ENCODE measurements at places on chromosomes 4 and X.

- no peak for DNase-seq
These were observed 38.4 kb upstream of the PDLIM3 start for GRCh38 chr4:185573651-185574199.

- no peak for DNase-seq
These were observed 68.4 kb downstream of the PSAPL1 start for GRCh38 chr4:7366180-7366945.

DNA sequence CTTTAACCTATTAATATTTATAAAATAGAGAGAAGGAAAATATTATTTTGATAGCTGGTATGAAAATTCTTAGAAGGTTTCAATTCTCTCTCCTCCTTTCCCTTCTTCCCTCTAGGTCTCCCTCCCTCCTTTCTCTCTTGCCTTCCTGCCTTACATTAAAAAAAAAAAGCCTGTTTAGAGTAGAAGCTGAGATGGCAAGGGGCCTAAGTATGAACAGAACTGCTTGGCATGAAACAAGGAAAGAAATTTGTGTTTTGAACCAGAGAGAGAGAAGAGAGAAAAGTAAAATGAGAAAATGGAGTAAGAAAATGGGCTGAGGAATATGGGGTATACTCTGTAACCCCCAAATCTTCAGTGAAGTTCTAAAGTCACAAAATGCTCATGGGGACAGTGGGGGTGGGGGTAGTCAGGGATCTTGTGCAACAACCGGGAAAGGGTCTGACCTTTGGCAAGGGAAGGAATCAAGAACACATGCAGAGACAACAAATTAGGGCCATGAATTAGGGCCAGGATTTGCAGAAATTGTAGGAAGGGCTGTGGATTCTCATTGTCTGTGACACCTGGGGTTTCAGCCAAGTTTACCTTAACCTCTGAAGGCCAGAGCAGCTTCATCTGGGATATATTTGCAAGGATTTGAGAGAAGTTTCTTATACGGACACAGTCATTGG lies 30.6 kb downstream of the SUPT20HL2 start:
- DNase-seq = no peak

DNA sequence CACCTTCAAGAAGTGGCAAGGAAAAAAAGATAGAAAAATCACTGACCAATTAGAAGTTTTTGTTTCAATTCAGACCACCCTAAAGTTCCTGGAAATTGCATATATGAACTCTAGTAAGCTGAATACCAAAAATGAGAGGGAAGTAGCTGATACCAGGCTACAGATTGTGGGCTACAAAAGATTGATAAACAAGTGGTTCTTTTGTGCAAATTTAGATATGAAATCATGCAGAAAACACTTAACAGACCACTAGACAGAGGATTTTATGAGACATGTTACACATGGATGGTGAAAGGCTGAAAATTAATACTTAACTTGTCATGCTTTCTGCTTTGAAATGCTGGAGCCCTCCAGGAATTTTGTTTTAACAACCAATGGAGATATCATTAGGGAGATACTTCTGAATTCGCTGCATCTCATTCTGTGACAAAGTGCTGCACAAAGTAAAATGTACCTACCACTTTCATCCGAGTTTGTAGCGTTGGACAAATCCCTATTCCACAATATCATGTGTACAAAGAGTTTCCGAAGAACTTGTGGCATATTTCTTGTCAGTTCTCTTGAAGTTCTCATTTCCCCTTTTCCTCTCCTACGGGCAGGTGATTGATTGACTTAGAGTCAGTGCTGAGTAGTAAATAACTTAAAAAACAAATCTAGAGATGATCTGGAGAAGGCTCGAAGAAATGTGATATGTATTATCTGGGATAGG lies 235.0 kb downstream of the PALLD start:
- DNase-seq = no peak

GRCh38 chr4:5824635-5825034 lies 68.3 kb downstream of the CRMP1 start:
- DNase-seq = no peak

GRCh38 chr4:110924761-110925160 lies 301.9 kb upstream of the PITX2 start:
- no peak for DNase-seq

- DNase-seq = no peak
These were observed 24.3 kb upstream of the ZNF330 start for GRCh38 chr4:141196227-141196933.

DNA sequence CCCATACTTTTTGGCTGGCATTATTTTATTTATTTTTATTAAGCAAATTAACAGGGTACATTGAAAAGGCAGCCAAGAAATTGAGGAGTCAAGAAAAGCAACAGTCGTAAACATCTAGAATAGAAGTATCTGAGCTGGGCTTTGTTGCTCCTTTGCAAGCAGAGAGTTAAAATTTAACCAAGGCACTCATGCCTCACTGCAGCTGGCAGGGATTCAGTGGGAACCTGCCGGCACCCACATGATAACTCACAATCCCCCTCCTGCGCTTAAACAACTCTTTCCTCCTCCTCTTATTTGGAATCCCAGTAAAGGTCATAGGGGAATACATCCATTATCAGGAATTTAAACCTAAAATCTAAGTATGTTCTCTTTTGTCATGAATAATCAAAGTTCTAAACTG lies 115.5 kb downstream of the SOX3 start:
- no peak for DNase-seq

- DNase-seq = no peak
These were observed 179.3 kb downstream of the ADGRL3 start for GRCh38 chr4:61379406-61379805.

DNA sequence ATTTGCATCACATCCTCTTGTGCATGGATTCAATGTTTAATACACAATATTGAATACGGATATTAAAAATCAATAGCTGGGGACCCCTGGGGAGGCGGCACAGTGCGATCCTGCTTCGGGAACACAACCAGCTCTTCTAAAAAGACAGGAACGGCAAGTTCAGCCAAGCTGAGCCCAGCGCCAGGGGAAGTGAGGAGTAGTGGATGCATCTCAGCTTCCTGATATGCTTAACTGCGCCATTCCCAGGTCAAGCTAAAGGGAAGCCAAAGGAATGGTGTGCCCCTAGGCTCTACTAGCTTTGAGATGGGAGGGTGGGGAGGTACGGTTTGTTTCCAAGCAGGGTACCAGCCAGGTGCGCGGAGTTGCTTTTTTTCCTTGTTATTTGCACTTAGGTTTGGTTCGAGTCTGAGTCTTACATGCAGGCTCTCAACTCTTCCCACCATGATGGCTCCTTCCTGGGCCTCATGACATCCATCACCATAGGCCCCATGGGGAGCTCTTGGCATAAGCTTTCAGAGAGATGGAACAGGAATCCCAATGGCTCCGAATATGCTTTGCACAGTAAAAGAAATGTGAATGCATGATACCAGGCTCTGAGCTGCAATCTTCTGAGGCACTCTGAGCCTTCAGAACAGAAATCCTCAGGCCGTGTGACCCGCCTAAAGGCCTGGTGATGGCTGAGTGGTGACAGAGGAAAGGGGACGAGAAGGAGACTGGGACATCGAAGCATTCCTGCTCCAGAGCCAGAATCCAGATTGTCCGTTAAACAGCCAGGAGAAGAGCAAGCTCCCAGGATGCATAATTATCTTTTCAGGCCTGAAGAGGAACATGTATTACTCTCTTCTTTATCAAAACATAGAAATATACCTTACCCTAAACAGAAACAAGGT lies 51.8 kb upstream of the BCOR start:
- no peak for DNase-seq

DNA sequence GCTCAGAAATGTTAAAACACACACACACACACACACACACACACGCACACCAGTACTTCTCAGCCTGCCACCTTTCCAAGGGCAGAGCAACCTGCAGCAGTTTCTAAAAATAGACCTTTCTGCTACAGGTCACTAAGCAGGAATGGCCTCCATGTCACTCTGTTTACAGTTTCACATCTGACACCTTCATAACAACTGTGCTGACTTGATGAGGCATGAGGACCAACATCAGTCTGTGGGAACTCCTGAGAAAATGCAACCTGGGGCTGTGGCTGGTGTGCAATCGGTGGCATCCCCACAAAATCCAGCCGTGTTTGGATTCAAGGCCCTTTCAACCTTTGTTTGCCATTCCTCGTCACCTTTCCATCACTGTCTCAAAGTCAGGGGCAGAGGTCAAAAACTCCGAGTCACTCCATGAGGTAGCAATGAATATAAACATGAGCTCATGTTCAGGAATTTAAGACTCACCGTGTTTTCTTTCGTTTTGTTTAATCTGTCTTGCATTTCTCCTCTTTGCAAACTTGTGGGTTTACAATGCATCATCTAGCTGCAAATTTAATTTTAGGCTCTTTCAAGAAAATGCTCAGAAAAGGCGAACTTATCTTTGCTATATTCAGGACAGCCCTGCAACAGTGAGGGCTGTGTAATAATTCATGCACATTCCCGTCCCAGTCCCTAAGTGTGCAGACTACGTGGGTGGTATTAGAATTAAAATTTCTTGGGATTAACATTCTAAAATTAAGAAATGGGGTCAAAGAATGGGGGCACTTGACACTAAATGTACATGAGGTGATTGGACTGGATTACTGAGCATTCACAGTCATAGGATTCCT lies 135.3 kb downstream of the SHROOM3 start:
- no peak for DNase-seq

- no peak for DNase-seq
These were observed 17.8 kb upstream of the ZNF827 start for GRCh38 chr4:145956288-145956890.

DNA sequence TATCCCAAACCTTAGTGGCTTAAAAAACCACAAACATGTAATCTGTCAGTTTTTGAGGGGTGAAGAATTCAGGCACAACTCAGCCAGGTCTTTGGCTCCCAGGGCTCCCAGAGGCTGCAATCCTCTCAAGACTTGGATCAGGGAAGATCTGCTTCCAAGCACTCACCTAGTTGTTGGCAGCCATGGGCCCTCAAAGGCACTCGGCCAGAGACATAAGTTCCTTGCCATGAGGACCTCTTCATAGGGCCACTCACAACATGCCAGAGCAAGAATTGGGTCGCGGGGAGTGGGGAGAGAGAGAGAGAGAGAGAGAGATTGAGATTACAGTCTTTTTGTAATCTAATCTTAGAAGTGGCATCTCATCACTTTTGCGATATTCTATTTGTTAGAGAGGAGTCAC lies 77.1 kb upstream of the TBC1D9 start:
- DNase-seq = no peak

- DNase-seq = no peak
These were observed 122.2 kb downstream of the UBE2K start for GRCh38 chr4:39820186-39820585.

DNA sequence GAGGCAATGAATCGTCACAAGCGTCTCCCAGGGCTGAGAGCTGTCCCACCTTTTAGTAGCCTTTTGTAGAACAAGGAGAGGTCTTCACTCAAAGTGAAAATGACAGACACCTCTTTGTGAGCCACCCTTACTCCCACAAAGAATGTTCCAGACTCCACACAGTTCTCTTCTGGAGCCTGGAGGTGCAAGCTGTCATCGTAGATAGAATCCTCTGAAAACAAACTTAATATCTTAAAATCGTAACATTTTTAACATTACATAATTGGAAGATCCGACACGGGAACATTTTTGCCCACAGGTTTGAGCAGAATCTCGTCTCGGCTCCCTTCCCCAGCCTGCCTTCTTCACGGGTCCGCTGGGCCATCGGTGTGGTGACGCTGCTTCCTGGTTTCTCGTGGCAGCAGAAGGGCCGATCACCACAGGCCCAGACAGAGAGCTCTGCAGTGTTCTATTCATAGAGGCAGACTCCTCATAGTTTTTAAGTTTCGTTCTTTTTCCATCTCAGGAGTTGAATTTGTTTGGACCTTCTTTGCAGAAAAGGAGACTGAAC lies 27.7 kb downstream of the WFS1 start:
- DNase-seq = no peak

GRCh38 chrX:41490446-41490845 lies 43.3 kb downstream of the NYX start:
- DNase-seq = no peak

DNA sequence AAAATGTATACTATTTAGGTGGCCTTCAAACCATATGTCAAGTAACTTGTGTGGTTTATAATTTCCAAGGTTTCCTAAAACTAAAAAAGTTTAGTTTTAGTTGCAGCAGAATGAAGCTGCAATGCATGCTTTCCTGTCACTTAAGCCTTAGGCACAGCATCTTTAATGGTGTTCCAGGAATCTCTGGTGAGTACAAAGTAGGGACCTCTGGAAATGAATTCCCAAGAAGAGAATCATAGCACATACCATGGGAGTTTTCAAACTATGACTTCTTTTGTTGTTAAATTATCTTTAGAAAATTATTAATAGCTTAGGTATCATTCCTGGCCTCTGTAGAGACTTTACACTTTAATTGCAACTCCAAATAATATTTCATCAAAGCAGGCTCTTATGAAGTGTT lies 1005.9 kb upstream of the PABPC4L start:
- DNase-seq = no peak

DNA sequence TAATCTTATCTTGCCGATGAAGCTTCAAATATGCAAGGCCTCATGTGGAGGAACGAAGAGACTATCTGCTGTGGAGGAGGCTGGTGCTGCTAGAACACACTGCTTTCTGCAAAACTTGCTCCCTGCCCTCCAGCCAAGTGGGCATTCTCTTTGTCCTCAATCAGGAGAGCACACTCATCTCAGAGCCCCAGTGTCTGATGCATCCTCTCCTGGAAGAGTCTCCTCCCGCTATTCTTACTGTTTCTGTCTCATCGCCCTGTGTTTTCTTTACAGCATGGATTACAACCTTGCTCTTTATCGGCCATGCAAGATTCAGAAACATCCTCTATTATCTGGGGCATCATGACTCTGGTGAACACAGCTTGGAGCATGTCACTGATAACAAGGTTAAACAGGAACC lies 68.2 kb upstream of the MTNR1A start:
- no peak for DNase-seq

GRCh38 chrX:8914681-8915080 lies 113.5 kb upstream of the FAM9A start:
- DNase-seq = no peak

- DNase-seq = no peak
These were observed 83.4 kb upstream of the COX18 start for GRCh38 chr4:73152893-73153292.

- DNase-seq = no peak
These were observed 14.1 kb downstream of the FAT1 start for GRCh38 chr4:186709517-186709916.

DNA sequence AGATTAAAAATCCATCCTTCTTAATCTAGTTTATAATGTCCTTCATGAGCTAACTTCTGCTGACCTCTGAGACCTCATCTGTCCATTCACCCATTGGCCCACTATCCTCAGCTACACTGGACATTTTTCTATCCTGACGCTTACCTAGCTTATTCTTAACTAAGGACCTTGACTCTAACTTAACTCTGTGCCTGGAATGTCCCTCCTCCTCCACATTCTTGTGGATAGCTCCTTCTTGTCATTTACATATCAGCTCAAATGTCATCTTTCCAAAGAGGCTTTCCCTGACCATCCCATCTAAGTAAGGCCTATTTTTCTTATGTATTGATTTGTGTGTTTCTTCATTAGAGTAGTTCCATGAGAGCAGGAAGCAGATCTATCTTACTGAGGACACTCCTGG lies 54.7 kb downstream of the ATXN3L start:
- no peak for DNase-seq

DNA sequence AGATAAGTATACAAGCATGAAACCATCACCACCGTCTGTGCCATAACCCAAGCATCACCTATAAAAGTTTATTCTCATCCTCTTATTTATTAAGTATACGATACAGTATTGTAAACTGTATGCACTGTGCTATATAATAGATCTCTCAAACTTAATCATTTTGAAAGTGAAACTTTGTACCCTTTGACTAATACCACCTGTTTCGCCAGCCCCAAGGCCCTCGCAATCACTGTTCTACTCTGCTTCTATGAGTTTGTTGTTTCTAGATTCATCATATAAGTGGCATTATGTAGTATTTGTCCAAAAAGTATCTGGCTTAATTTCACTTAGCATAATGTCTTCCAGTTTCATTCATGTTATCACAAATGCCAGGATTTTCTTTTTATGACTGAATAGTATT lies 72.1 kb upstream of the DOCK11 start:
- DNase-seq = no peak

Data from amygdala (tissue), 56 donors.